ENCODE measurements at places on chromosomes 6 and 20. TPM values are rescaled to one million over a fixed set of nuclear protein-coding genes. Genes with fewer than 3 reads are reported as not detected.

DNA sequence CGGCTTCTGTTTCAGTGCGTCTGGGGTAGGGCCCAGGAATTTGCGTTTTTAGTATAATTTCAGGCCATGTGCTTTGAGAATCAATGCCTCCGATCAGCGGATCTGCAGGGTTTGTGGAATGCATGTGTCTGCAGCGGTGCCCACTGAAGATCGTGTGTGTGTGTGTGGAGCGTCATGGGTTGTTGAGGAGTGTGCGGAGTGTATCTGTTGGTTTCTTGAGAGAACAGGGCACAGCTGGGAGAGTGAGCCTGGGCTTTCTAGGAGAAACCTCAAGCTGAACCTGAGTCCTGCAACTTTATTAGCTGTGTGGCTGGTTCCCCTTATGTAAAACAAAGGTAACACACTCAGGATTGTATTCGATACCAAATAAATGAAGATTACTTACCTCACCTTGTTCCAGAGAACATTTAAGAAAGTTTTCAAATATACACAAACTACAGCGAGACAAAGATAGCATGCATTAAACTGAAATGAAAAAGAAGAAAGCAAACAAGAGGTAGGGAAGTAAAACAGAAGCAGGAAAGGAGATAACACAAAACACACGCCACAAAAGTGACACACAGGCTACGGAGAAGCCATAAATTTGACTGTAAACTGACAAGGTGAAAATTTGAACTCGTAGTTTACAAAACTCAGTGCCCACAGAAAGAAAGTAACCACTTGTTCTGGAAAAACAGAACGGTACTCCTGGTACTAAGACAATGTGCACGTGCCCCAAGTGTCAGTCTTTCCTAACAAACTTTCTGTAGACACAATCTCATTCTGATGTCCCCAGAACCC is 28.8 kb downstream of the PDE10A start:
- DNase-seq = no peak

DNA sequence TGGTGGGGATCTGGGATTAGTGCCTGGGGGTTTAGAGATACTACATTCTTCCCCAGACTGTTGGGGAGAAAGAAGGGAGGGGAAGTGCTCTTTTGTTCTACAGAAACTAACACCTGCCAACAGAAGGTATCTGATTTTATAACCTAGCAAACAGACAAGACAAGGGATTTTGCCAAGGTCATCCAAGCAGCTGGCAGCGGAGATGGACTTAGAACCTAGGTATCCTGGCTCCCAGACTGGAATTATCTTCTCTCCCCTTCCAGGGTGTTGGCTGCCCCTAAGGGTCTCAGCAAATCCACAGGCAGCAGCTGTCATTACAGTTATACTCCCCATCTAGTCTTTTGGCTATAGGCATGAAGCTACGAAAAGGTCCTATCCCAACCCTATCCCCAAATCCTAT is 8.4 kb downstream of the SDC4 start:
- no peak for DNase-seq

- DNase-seq = no peak
Observed at GRCh38 chr6:112478036-112478435, 130.9 kb downstream of the RFPL4B start.

GRCh38 chr6:46468403-46469010 is 22.7 kb downstream of the RCAN2 start:
- DNase-seq = no peak

GRCh38 chr6:44238687-44239350 is 8.1 kb upstream of the HSP90AB1 start:
- no peak for DNase-seq

- DNase-seq = no peak
Observed at GRCh38 chr6:49541210-49541724, 9.2 kb upstream of the C6orf141 start.

DNA sequence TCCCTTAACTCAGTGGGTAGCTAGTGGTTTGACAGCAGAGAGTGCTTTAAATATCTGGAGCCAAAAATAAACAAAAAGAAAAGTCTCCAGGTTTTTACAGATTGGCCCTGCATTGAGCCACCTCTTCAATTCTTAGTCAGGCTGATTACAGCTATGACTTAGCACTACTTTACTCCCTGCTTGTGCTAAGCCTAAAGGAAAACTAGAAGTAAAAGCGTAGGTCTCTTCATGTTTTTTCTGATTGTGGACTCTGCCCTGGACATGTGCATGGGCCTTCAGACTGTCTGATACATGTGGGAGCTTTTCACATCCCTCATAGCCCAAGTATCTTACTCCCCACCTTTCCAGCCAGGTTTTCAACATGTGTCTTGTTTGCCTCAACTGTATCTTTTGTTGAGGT is 33.3 kb downstream of the KPNA5 start:
- no peak for DNase-seq

B4GALT5 gene
- 26.9 TPM for total RNA-seq

TRDN gene
- total RNA-seq = not detected

EDN1 gene
- total RNA-seq = 23.2 TPM

Measured in transverse colon (tissue), 4 donors.